RPMI7951 (cell line): ENCODE measurements at places on chromosomes 13 and 19.
A peak's percentile ranks its signal among the peaks of the same experiment; 100 is the strongest.

DNA sequence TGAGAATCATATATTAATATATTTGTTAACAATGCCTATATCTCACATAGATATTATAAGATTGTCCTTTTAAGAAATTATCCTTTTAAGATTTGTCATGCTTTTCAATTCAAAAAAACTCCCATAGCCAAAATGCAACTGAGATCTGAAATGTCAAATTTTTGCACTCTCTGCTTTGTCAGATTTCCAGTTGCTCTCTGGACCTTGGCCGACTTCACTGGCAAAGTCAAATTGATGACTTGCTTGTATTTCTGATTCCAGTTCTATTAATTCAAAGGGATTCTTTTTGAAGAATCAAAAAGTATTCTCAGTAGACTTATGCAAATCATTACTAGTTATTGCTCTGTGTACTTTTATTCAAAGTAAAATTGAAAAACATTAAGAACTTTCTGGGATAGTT, 101.2 kb upstream of the SCEL start:
- DNase-seq = no peak

- peak; percentile 100 for DNase-seq
Observed at GRCh38 chr19:35318679-35319448, 10.1 kb upstream of the CD22 start.

- DNase-seq = no peak
Observed at GRCh38 chr13:95444006-95444730, 108.4 kb upstream of the CLDN10 start.

DNA sequence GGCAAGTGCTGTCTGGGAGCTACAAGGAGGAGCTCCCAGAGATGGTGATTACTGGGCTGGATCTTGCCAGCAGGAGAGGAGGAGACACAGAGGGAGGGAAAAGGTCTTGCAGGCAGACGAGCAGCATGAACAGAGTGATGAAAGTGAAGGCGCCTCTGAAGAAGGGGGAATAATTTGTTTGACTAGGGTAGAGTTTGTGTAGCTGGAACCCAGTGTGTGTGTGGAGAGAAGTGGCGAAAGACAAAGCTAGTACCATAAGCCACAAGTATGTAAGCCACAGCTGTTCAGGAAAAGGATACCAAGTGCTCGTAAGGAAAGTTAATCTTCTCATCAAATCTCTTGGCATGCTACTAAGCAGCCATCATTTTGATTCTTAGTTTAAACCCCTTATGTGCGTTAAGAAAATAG, 5.4 kb downstream of the FLT1 start:
- peak; percentile 77 for DNase-seq

GRCh38 chr19:31312009-31312676, 37.1 kb downstream of the TSHZ3 start:
- peak; percentile 90 for DNase-seq

DNA sequence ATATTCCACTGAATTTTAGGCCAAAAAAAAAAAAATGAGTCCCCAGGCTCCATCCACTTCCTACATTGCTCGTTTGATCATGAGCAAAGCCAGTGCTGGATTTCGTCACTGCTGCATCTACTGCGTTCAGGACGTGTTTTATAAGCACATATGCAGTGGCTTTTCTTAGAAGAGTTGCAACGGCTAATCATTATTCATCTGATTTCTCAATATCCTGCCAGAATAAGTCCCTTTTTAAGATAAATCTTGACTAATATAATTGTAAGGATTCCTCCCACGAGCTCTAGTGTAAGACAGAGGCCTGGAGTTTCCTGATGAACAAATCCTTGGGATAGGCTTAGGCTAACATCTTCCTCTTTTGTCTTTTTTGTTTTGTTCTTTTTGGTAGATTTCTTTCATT, 19.5 kb downstream of the FAM124A start:
- DNase-seq = no peak

DNA sequence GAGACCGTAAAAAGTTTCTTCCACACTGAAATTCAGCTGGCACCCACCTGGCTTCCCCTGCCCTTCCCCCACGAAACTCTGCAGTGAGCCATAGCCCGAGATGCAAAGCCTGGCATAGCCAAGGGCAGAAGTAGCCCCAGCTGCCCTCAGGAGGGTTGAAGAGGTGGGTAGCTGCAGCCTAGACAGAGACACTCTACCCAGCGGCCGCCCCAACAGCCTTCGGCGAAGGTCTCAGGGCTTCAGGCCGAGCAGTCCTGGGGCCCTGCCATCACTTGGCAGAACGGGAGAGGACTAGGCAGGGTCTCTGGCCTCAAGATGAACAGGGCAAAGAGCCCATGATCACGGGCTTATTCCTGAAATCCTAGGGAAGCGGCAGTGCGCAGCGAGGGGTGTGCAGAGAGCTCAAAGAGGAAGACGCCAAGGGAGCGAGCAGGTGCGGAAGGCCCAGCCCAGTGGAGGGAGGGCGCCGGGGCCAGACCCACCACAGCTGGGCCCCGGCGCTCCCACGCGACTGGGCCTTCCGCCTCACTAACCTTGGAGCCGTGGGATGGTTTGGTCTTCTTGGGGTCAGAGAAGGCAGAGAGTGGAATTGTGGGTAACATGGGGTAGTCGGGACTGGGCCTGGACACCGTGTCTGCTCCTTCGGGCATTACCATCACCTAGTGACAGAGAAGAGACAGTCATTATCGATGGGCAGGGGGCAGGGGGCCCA, 53.2 kb downstream of the MLLT1 start:
- DNase-seq = no peak

DNA sequence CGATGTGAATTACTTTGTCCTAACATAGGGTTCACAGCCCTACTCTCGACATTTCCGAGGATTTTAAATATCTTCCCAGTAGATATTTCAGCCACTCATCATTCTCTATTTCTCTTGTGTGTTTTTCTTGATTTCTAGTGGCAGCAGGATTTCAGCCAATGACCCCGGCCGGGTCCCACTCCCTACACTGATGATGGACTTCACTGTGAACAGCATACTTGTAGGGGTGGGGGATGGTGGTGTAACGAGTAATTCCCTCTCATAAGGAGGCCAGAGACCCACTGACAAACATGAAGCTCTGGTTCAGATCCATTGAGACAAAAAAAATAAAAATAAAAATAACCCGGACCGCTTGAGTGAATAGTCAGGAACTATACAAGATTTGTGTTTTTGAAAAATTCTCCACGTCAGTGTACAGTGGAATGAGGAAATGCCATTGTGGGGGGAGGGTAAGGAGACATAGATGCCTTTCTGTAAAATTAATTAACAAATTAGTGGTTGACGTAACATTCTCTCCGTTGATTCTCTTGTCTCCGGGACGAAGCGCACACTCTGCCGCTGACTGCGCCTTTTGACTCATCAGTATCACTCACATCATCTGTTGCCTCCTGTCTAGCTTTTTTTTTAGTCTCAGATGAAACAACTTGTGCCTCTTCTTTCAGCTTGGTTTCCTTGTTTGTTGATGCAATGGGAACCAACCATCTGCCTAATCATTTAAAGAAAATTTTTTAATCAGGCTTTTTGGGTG, 48.8 kb upstream of the IRS2 start:
- peak; percentile 46 for DNase-seq

- DNase-seq = no peak
Observed at GRCh38 chr19:41088151-41088550, at the start of gene CYP2A13. Gene CYP2A13, plus strand, starts transcription at chr19:41088451. Its CDS starts 21 bp downstream, at chr19:41088472.

DNA sequence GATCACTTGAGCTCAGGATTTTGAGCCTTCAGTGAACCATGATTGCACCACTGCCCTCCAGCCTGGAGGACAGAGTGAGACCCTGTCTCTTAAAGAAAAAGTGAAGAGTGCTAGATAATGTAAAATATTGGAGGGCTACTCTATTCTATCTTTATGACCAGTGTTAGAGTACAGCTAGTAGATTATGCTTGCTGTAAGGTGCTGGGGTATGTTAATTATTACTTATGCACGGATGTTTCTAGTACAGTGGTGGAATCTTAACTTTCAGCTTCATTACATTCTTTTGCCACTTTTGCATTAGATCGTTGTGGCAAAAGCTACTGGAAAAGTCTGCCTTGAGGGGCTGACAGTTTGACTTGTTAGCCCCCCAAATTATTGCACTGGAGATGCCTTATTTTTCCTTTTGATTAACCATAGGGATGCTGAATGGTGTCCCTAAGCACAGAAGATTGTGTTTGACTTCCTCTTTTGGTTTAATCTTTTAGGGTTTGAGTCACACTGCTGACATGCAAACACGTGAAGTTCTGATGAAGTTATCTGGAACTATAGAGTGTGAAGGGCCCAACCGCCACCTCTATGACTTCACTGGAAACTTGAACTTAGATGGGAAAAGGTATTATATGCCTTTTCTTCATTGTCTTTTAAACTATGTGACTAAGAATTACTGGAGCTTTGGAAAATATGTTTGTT, 169.8 kb downstream of the ATP8A2 start:
- DNase-seq = no peak

GRCh38 chr13:113897161-113897560, 33.3 kb upstream of the GAS6 start:
- DNase-seq = peak; percentile 98

DNA sequence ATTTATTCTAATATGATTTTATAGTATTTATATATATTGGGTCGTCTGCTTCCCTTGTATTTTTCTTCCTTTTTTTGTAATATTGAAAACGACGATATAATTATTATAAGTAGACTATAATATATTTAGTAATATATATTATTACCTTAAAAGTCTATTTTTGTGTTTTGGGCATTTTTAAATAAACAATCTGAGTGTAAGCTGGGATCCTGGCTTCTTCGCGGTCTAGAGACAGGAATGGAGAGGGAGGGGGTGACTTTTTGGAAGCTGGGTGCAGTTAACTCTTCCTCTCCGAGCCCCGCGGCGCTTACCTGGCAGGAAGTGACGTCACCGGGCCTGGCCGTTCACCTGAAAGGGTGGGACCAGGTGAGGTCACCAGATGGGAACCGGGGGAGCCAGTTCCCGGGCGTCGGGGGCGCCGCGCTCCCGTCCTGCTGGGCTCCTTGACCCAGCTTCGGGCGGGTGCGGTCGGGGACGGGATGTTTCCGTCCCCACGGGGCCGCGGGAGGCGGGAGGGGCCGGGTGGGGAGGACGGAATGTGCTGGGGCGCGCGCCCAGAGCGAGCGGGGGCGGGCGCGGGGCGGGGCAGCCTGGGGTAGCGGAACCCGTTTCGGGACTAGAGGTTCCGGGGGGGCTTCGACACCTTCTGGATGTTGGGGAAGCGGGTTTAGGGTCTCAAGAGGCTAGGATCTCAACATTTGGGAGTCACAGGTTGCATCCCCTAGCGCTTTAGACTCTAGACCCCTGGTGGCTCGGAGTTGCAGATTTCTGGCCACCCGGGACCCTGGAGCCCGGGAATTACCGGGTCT, 2.8 kb downstream of the ZFP36 start:
- DNase-seq = peak; percentile 73

- DNase-seq = no peak
Observed at GRCh38 chr13:46124967-46125933, 20.4 kb upstream of the CPB2 start.

DNA sequence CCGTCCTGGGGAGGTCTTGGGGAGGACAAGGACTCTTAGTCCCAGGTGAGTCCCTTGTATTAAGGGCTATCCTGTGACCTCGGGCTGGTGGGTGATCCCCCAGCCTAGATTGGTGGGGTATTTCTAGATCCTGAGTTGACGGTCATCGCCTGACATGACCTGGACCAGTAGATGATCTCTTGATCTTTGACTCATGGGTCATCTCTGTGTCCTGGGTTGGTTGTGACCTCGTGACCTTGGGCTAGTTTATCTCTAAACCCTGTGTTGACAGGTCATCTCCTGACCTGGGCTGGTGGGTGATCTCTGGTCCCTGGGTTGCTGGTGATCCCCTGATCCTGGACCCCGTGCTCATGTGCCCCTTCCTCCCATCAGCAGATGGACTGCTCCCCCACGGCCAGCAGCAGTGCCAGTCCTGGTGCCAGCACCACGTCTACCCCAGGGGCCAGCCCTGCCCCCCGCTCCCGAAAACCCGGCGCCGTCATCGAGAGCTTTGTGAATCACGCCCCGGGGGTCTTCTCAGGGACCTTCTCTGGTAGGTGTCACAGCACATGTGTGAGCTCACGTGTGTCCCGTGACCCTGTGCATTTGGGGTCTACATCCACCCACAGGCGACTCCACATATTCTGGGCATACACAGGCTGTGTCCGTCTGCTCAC, 6.3 kb downstream of the MIDN start:
- no peak for DNase-seq

DNA sequence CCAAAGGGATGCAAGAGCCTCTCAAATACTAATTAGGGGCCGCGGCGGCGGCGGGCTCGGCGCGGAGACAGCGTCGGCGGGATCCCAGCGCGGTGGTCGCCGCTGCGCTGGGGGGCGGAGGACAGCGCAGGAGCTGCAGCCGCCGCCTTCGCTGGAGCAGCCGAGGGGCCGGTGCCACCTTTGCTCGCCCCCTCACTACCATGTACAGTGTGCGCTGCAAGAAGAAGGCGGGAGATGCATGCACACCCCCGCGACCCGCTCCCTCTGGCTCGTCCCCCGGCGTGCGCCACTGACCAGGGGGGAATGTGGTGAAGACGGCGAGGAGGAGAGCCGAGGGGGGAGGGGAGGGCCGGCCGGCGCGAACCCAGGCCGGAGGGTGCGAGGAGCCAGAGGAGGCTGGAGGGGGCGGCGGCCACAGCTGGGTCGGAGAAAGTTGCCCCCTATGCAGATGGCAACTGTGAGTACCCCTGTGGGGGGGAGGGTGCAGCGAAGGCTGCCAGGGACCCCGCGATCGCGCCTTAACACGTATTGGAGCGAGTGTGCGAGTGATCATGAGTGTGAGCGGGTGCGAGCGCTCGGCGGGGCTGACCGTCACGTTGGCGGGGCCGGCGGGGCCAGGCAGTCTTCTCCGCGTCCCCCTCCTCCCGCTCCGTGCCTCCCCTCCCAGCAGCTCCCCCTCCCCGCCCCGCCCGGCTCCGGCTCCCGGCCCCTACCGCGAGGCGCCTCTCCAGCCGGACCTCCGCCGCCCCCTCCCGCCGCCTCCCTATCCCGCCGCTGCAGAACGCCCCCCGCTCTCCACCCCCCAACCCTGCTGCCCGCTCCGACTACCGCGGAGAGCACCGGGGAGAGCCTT, 808 bp downstream of the SLITRK5 start:
- no peak for DNase-seq

- DNase-seq = no peak
Observed at GRCh38 chr13:113425941-113426590, 27.2 kb downstream of the ADPRHL1 start.

GRCh38 chr13:114012921-114013320, 39.0 kb upstream of the C13orf46 start:
- no peak for DNase-seq

- peak; percentile 69 for DNase-seq
Observed at GRCh38 chr13:100128373-100128772, 39.5 kb downstream of the PCCA start.

- DNase-seq = no peak
Observed at GRCh38 chr19:33385956-33386355, 12.4 kb downstream of the CEBPG start.

GRCh38 chr19:1268226-1269064, 687 bp upstream of the CIRBP start:
- DNase-seq = no peak

DNA sequence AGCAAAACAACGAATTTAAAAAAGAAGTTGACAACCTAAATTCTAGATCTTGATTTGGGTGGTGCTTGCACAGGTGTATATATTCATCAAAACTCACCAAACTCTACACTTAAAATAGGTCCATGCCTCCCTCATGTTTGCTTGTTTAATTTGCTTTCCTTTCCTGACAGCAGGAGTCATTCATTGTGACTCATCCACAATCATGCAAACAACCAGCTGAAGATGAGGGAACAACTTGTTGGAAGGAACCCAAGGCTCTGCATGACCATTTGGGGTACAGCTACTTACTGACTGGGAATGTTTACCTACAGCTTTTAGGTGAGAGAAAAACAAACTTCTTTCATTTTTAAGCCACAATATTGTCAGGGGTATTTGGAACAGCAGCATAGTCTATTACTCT, 96.6 kb downstream of the RXFP2 start:
- DNase-seq = peak; percentile 60
